ENCODE measurements at places on chromosomes 3 and 15.

DNA sequence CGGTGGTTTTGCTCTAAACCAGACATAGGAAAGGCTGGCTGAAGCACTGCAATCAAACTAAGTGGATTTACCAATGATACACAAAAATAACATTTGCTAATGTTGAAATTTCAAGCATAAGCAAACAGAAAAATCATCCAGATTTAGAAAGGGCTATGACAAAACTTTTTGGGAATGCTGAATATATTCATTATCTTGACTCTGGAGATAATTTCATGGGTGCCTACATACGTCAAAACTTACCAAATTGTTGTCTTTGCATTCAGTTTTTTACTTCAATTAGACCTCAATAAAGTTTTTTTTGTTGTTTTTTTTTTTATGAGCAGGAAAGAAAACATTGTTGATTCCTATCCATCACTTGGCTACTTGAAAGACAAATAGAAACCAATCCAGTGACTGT lies 140.8 kb downstream of the NR2E3 start:
- DNase-seq, result no peak

DNA sequence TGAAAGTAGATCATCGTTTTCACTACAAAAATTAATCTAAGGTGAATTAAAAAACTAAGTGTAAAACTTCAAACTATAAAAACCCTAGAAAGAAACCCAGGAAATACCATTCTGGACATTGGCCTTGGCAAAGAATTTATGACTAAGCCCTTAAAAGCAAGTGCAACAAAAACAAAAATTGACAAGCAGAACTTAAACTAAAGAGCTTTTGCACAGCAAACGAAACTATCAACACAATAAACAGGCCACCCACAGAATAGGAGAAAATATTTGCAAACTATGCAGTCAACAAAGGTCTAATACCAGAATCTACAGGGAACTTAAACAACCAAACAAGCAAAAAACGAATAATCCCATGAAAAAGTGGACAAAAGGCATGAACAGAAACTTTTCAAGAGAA lies 302.0 kb downstream of the CHST2 start:
- no peak for DNase-seq

DNA sequence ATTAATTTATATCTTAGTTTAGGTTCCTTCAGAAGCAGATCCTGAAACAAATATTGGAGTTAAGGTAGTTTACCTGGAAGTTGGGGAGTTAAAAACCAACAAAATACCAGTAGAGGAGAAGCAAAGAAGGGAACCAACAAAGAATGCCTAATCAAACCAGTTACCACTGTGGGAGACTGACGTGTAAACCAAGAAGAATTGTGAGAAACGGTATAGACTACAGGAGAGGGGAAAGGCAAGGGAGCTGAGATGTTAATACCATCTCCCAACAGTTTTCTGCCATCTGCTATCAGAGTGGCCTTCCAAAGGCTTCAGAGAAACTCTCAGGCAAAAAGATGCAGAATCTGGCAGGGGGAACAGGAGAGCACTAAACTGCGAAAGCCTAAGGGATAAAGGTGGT lies 53.5 kb downstream of the BFSP2 start:
- no peak for DNase-seq

GRCh38 chr15:33074942-33075341 lies 119.6 kb downstream of the FMN1 start:
- DNase-seq, result no peak

GRCh38 chr3:147661916-147662315 lies 252.8 kb downstream of the ZIC1 start:
- no peak for DNase-seq

DNA sequence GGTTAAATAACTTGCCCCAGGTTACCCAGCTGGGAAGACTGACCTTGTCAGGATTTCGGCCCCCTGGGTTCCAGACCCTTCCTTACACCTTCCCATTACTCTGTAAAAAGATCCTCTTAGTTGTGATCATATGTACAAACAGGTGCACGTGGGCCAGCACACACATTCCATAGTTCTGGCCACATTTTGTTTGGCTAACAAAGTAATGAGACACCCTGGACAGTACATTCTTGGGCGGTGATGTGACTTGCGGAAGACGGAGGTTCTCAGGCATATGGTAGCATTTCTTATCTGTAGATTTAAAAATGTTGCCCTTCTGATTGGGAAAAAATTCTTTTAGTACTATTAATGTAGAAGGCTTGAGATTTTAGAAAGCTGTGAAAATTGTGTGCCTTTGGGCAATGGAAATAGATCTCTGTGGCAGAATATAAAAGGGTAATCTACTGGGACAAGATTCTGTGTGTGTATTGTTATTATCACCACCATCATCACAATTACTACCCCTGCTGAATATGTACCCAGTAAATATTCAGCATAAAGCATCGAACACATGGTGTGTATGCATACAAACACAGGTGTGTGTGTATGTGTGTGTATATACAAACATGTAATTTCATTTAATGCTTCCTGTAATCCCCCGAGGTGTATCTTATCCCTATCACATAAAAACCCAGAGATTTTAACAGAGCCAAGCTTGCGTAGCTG lies 205.4 kb upstream of the UBE2E1 start:
- DNase-seq, result no peak

GRCh38 chr3:69235882-69236281 lies 113.5 kb upstream of the LMOD3 start:
- no peak for DNase-seq

DNA sequence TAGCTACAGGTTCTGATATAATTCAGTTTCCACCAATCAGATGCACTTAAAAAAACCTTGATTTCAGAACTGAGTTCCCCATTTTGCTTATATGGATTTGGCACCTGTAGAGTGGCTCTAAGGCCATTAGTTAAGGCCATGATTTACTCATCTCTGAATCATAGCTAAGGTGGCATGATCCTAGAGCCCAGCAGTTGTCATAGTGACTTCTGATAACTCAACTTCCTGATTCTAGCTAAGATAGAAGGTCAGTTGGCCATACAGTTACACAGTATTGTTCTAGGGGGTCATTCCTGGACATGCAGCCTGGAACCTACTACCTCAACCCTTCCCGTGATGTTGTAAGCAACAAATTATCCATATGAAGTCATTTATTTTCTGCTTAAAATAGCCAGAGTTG lies 15.9 kb upstream of the TMEM87A start:
- no peak for DNase-seq

DNA sequence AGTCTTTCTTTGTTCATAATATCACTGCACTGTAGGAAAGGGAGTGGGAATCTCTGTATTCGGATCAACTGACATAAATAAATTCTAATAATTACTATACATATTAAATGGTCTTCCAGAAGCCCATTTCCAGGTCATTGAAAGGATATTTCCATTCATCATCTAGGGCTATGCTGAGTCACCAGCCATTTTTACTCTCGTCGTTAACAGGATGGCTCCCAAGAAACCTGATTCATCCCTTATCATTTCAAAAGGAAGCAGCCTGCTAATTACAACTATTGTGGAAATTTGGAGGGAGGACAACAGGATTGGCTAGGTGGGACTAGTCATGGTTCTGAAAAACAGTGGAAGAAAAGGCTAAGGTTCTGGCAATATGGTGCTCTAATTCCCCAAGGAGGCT lies 13.6 kb downstream of the GMNC start:
- no peak for DNase-seq

Measured in stimulated activated CD8-positive, alpha-beta memory T cell treated with anti-CD3 and anti-CD28 coated beads, Interleukin-4, amount 100 ng/mL, for 4 hours (primary cell).